NCI-H187 (cell line): ENCODE measurements at places on chromosomes 2 and 18.

DNA sequence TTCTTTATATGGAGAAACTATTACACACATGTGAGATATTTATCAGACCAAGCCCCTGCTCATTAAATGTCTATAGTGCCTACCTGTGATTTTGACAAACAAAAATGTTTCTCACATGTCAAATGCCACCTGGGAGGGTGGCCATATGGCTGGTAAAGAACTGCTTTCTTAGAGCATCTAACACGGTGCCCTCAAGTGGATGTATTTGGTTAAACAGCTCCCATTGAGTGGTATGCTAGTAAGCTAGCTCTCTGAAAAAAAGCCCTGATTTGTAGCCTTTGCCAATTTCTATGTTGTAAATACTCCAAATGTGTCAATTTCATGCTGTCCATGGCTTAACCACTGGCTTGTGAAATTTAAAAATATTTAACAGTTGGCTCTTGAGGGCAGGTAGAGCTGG is 94.6 kb downstream of the PMAIP1 start:
- no peak for DNase-seq

DNA sequence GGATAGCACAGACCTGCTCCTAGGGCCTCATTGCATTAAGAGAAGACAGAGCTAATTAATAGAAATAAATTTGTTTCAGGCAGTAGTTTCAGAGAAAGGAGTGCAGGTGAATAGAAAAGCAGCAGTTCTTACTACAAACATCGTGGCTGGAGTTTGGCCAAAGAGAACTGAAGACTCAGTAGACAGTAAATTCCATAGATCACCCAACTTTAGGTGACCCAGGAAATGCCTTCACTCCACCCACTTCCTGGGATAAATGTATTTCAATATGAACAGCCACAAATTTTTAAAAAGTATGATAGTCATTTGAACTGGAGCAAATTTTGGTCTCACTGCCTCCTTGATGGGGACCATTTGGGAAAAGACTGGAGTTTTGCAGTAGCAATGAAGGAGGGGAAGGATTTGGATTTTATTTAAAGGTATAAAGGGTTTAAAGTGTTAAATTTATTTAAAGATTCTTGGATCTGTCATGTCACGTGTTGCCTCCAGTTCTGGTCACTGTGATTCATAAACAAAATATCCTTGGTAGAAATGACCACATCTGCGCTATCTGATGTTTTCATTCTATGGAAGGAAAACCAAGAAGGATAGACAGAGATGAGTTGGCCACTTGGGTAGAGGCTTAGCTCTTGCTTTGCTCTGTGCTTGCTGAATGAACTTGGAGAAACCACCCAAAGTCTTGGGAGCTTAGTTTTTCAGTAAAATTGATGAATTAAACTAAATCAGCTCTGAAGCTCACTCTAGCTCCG is 390.2 kb downstream of the THSD7B start:
- no peak for DNase-seq

DNA sequence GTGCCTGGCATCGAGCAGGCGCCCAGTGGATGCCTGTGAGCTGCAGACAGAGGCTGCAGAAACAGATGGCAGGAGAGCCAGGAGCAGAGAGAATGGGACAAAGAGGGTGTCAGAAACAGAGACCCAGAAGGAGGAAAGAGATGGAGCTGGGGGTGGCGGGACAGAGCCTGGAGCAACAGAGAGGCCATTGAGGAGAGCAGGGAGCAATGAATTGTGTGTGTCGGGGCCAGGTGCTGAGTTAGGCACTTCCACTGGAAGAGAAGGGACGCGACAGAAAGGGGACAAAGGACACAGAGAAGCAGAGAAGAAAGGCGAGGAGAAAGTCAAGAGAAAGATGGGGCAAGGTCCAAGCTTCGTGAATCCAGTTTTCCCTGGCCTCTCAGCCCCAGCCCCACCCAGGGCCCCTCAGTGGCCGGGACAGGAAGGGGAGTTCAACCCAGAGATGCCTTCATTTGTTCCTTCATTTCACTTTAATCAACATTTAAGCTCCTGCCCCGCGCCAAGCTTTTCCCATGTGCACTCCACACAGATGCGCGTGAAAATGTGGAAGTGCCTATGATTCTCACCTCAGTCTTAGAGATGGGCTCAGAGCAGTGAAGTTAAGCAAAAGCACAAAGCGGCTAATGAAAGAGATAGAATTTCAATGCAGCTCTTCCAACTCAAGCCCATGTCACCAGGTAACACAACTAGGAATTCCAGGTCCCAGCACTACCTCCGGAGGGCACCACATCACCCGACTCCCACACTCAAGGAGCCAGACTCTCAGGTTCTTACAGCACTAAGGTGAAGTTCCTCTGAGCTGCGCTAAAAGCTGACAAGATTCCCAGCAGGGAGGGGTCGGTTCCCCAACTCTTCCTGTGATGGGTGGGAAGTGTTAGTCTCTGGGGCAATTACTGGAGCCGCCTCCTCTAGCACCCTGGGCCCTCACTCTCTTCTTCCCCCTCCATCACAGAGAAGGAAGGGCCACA is 55.1 kb downstream of the TNS1 start:
- no peak for DNase-seq

DNA sequence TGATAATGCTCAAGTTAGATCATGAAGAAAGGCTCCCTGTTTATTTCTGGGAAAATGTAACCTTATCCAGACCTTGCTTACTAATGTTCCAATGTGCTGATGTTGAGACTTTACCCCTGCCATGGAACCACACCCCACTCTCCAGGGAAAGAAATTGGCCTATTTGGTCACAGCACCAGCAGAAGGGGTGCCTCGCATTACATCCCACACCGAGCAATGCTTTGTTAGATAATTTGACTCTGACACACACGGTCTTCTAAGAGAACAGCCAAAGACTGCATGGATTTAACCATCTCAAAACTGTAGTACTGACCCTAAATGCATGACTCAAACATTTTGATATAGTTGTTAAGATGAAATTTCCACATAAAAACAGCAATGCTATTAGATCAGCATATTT is 152.1 kb upstream of the CCDC150 start:
- no peak for DNase-seq

DNA sequence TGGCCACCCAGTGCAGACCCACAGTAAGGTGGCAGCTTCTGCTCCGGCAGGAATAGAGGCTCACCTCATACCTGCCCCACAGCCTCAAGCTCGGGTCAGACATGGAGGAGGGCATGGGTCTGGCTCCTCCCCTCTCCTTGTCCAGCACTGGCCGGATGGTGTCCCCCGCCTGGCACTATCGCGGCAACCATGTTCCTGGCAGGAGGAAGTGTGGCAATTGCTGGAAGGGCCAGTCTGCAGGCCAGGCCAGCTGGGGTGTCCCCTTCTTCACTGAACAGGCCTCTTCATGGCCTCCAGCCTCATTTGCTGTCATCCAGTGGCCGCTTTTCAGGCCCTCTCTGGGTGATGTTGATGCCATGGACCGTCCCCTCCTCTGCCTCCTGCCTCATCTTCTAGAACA is 41.4 kb upstream of the SMAD7 start:
- no peak for DNase-seq

GRCh38 chr2:183037553-183038340 is 510 bp downstream of the NCKAP1 start:
- DNase-seq = no peak

DNA sequence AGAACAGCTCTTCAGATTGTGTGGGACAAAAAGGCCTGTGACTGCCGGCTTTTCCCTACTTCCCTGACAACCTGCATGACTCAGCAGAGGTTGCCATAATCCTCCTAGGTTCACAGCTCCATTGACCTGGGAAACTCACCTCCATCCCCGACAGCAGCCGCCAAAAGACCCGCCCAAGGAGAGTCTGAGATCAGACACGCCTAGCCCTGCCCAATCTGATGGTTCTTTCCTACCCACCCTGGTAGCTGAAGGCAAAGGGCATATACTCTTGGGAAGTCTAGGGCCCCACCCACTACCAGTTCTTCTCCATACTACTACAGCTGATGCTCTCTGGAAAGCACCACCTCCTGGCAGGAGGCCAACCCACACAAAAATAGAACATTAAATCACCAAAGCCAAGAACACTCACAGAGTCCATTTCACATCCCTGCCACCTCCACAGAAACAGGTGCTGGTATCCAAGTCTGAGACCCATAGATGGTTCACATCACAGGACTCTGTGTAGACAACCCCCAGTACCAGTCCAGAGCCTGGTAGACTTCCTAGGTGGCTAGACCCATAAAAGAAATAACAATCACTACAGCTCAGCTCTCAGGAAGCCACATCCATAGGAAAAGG is 140.6 kb downstream of the NETO1 start:
- DNase-seq = no peak

GRCh38 chr2:147648471-147648870 is 196.4 kb upstream of the ACVR2A start:
- no peak for DNase-seq

GRCh38 chr2:3487028-3487425 is 32.3 kb downstream of the ADI1 start:
- no peak for DNase-seq

GRCh38 chr2:119491776-119492525 is 32.3 kb downstream of the SCTR start:
- DNase-seq = no peak

DNA sequence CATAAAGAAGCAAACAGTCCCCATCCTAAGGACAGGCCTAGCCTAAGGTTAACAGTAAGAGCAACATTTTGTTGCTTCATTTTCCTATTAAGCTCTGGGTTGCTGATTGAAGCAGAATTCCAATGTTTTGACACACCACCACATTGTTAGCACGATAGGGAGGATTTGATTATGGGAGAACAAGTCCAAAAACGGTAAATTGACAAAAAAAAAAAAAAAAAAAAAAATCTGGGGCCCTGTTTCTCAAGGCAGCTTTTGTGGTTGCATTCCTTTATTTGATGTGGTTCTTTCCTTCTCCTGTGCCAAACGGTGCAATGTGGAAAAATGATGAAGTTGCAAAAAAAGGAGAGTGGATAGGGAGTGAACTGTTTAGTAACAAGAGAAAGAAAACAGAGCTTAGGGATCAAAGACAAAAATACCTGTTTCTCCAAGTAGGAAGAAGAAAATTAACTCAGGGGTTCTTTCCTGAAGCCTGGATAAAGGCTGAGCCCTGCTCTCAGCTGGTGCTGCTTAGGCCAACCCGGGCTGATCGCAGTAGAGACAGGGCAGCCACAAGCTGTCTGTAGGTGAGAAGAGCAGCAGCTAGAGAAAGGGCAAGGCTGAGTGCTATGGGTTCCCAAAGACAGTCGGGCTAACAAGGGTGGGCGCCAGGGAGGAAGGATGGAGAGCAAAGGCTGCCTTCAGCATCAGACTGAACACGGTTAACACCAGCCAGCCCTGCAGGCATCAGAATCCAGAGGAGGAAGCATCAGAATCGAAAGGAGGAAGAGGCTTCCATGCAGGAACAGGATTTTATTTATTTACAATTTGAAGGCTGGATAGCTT is 167.8 kb upstream of the FOSL2 start:
- DNase-seq = no peak

GRCh38 chr18:37524498-37525261 is 40.9 kb downstream of the CELF4 start:
- DNase-seq = no peak

DNA sequence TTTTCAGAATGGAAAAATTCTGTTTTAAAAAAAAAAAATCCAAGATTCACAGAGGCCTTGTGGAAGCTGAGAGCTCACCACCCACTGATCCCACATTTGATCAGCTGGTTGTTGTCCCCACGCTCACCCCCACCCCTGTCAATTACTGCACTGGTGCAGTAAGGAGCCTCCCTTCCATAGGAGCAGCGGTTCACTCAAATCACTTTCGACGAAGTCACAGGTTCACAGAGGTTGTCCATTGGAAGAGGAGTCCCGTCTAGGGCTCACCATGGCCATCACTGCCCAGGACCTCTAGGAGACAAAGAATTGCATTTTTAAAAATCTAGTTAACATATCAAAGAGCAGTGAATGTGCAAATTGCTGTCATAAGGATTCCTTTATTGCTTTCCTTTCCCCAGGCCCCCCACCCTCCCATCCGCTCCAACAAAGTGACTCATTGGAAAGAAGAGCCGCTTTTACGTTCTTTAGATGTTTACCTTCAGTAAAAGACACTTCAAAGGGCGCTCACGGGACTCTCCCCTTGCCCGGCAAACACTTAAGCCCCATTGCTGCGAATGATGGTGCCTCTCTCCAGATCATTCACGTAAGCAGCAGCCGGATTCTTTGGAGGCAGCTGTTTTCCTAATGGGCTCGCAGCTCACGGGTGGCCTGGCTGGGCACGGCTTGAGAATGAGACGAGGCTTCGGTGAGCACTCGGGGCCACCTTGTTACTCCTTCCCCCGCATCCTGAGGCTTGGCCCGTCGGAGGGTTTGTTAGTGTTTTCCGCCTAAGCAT is 165.5 kb upstream of the SALL3 start:
- DNase-seq = no peak

DNA sequence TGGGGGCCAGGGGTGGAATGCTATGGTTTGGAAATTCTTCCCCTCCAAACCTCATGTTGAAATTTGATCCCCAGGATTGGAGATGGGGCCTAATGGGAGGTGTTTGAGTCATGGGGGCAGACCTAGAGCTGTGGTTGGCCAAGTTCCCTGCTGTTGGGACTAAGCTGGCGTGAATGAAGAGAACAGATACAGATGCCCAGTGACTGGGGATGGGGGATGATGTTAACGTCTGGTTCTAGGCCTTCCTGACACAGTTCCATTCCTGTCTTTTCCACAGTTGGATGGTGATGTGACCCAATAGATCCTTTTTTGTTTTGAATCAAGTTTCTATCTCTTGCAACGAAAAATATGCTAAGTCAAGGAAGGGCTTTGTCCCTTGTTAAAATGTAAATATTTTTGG is 23.7 kb downstream of the KLHL23 start:
- no peak for DNase-seq

- DNase-seq = no peak
Observed at GRCh38 chr2:8215159-8215863, 466.5 kb upstream of the ID2 start.

DNA sequence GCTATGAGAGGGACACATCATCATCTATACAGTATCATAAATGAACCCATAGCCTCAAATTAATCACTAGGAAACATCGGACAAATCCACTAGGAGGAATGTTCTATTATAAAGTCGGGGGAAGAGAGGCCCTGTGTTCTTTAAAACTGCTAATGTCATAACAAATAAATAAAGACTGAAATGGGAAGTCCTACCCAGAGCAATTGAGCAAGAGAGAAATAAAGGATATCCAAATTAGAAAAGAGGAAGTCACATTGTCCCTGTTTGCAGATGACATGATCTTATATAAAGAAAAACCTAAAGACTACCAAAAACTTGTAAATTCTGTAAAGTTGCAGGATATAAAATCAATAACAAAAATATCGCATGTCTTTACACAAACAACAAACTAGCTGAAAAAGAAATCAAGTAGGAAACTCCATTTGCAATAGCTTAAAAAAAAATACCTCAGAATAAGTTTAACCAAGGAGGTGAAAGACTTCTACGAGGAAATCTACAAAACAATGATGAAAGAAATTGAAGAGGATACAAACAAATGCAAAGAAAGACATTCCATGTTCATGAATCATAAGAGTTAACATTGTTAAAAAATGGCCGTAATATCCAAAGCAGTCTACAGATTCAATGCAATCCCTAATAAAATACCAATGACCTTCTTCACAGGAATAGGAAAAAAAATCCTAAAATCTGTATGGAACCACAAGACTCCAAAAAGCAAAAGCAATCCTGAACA is 30.6 kb downstream of the RTN4 start:
- DNase-seq = no peak
